ENCODE measurements at places on chromosomes 3 and 15.

- DNase-seq, result no peak
Observed at GRCh38 chr15:35998663-35999602, 453.0 kb upstream of the DPH6 start.

- DNase-seq, result no peak
Observed at GRCh38 chr15:68503791-68504680, 72.1 kb upstream of the ITGA11 start.

DNA sequence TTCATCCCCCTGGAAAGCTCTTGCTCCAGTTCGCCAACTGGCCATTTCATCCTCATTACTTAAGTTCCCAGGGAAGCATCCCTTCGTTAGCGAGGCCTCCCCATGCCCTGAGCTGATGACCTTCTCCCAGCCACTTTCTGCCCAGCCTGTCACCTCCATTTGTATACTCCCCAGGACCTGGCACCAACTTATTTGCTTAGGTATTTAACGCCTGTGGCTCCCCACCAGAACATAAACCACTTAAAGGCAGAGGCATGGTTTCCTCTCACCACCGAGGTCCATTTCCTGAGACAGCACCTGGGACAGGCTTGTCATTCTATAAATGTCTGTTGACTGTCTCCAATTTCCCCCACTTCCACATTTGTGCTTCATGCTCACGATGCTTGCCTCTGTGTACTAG lies 189.0 kb downstream of the ZNF621 start:
- DNase-seq, result no peak

- DNase-seq, result no peak
Observed at GRCh38 chr3:114011059-114011797, 45.1 kb downstream of the CCDC191 start.

GRCh38 chr3:7573330-7573729 lies 712.4 kb downstream of the GRM7 start:
- DNase-seq, result no peak
